ENCODE measurements at places on chromosomes 6 and 20.

DNA sequence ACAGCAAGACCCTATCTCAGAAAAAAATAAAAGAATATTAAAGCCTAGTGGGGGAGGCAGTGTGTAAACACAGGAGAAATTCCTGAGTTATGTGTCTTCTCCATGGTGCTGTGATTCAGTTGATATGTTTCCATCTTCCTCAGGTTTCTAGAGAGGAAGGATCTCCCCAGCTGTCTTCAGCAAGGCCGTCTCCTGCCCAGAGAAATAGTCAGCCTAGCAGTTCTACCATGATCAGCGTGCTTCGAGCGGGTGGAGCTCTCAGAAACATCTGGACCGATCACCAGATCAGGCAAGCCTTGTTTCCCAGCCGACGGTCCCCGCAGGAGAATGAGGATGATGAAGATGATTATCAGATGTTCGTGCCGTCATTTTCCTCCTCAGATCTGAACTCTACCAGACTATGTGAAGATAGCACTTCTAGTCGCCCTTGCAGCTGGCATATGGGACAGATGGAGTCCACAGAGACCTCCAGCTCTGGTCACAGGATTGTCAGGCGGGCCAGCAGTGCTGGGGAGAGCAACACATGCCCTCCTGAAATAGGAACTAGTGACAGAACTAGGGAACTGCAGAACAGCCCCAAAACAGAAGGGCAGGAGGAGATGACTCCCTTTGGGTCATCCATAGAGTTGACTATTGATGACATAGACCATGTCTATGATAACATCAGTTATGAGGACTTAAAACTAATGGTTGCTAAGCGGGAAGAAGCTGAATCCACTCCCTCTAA is 34.9 kb upstream of the MTHFD1L start:
- DNase-seq: no peak

DNA sequence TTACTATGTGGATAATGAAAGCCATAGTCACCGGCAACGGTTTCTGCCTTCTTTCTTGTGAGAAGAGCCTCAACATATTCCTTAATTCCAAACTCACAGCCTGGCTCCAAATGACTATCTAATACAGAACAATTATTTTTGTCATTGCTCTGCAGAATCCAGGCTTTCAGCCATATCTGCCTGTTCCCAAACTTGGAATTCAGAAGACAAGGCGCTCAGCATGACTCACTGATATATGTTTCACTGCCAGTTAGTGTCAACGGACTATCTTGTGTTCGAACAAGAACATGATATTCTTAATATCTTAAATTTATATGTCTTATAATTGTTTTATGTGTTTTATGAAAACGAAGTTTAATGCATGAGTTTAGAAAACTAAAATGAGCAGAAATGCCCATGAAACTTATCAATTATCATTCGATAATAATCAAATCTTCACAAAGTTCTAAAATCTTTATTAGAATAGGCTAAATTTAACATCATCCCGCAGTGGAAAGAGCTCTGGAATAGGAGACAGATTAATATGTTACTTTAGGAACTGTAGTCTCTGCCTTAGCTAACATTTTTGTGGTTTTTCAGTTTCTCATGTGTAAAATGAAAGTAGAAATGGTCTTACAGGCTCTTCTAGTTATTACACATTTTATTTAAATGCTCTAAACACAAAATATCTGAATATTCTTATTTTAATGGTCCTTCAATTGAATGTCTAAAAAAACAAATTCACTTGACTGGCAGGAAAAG is 669.3 kb upstream of the GJE1 start:
- no peak for DNase-seq

DNA sequence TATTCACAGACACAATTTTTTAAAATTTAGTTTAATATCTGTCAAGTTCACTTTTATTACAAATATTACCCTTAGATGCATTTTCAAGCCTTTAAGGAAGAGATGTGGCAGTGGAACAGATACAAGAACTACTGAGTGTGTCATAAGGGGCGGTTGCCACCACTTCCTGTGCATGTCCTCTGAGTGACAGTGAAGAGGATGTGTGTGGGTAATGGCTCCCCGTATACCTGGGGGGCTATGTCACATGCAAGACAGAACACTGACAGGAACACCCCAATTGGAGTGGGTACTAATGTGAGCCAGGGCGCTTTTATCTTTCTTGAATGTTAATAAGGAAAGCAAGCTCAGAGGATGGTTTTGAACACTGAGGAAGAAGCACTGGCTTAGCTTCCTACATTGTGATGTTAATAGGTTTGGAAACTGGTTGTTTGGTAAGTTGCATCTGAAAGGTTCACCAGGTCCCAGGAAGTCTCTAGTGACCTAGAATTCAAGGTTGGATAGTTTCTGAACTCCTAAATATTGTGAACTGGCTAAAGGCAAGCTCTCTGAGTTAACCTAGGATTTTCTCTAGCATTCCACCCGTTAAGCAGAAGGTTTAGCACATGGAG is 83.4 kb upstream of the ASF1A start:
- peak; percentile 74 for DNase-seq

DNA sequence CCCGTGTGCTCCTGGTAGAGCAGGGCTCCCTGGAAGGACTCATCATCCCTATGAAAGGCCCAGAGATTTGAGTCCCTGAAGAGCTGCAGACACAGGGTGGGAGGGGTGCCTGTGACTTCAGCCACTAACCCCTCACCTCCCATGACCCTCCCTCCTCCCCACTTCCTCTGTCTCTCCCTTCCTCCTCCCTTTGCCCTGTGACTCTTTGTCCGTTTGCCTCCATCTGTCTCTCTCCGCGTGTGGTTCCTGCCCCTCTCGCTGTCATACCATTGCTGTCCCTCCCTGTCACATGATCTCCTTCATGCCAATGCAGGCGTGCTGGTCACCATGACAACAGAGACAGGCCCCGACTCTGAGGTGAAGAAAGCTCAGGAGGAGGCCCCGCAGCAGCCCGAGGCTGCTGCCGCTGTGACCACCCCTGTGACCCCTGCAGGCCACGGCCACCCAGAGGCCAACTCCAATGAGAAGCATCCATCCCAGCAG is 19.0 kb downstream of the EPB41L1 start:
- no peak for DNase-seq

- DNase-seq: no peak
These were observed 120.2 kb upstream of the LOC128125822 start for GRCh38 chr6:63452125-63452524.

GRCh38 chr6:112651239-112651638 is 304.1 kb downstream of the RFPL4B start:
- DNase-seq: no peak

GRCh38 chr20:63085151-63085861 is 78.5 kb upstream of the BHLHE23 start:
- DNase-seq: no peak

DNA sequence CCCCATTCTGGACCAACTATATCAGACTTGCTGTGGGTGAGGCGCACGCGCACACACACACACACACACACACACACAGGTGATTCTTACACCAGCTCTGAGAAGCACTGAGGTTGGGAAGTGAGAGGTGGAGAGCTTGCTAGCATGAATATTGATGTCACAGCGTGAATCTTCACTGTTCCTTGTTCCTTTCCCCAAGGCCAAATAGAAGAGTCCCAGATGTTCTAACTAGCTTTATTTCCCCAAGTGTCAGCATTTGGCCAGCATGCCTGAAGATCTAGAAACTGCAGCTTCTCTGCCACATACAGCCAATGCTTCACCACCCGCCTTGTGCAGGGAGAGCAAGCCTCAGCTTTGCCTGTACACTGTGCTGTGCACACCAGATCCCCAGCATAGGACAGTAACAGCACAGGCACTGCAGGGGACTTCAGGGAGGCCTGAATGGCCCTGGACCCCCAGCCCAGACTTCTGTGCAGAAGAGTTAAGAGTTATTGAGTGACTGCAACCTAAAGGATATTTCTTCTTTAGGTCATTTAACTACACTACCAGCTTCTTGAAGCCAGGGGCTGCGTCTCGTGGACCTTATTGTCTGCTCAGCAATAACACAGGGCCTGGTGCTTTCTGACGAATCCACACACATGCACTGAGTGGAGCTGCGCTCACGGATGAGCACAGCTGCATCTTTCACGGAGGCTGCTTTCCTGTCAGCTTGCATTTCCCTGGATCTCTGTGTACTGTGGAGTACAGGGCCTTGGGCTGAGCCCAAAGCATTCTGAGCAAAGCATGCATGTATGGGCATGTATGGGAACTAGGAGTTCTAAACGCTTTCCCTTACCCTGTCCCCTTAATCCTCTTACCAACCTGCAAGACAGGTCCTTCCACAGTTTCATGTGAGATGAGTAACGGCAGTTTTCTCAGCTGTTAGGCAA is 13.9 kb upstream of the CD93 start:
- DNase-seq: no peak

- no peak for DNase-seq
These were observed 43.0 kb downstream of the FOXP4 start for GRCh38 chr6:41589223-41589622.

GRCh38 chr6:45590696-45591184 is 213.0 kb upstream of the SUPT3H start:
- no peak for DNase-seq

- no peak for DNase-seq
These were observed 165.1 kb downstream of the TINAG start for GRCh38 chr6:54473328-54473727.

DNA sequence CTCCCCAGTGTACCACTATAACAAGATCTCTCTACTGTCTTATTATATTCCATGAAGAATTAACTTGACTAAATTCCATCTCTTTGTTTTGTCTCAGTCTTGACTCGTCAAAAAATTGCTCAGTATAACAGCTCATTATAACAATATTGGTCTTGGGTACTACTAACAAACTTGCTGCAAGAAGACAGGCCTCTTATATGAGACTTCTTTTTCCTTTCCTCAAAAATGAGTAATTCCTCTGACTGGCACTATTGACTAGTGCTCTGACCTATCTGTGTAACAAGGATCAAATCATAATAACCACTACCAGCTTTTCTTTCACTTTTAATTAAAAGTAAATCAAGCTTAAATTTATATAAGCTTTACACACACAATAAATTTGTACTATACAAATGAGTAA is 91.3 kb upstream of the THEMIS start:
- DNase-seq: no peak

- peak; percentile 81 for DNase-seq
These were observed 11.5 kb upstream of the TMC2 start for GRCh38 chr20:2524709-2525506.

DNA sequence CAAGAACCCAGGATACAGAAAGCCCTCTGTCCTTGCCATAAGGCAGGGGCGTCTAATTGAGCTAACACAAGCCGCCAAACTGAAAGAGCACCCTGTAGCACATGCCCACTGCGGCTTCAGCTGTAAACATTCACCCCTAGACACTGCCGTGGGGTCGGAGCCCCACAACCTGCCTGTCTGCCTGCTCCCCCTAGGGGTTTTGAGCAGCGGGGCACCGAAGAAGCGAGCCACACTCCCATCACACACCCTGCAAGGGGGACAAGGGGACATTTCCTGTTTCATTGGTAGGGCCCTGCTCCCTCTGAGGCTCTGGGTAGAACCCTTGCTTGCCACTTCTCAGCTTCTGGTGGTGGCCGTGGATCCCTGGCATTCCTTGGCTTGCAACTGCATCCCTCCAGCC is 45.2 kb upstream of the BCLAF1 start:
- no peak for DNase-seq

GRCh38 chr6:163395122-163395830 is 19.2 kb upstream of the QKI start:
- no peak for DNase-seq

- no peak for DNase-seq
These were observed 30.8 kb upstream of the COL21A1 start for GRCh38 chr6:56278171-56278591.

DNA sequence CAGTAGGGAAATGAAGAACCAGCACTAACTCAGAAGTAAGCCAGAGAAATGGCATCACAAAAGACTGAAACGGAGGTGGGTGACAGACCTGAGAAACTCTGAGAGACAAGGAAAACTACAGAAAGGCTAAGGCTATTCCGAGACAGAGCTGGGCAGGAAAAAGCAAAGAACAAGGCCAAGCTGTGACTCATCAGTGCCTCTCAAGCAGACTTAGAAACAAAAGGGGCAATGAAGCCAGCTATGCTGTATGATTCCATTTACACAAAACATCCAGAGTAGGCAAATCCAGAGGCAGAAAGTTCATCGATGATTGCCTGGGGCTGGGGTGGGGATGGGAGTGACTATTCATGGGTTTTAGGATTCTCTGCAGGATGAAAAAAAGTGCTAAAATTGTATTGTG is 50.0 kb downstream of the SLC23A2 start:
- no peak for DNase-seq

DNA sequence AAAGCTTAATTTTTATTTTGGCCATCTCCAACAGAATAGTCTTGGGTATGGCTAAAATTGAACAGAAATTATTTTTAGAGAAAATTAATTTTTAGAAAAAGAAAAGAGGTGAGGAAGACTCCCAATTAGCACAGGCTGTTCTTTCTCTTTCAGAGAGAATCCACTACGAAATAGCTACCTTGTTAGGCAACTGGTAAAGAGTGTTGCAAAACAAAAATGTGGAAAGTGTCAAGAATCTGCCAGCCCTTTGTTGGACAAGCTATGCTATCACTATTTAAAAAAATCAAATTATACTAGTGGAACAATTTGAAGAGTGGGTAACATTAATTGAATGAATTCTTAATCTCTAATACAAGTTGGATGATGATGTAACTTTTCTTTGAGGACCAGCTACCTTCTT is 19.2 kb upstream of the ZSCAN9 start:
- DNase-seq: no peak

DNA sequence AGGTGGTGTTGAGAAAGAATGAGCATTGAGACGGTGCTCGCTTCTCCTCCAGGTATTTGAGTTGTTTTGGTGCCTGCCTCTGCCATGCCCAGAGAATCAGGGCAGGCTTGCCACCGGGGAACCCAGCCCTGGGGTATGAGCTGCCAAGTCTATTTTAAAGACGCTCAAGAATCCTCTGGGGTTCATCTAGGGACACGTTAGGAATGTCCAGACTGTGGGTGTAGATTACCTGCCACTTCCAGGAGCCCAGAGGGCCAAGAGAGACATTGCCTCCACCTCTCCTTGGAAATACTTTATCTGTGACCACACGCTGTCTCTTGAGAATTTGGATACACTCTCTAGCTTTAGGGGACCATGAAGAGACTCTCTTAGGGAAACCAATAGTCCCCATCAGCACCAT is 28.3 kb downstream of the SAYSD1 start:
- DNase-seq: no peak

GRCh38 chr6:149922642-149923326 is at the start of gene RAET1G:
Gene RAET1G (minus strand): TSS chr6:149923121. CDS start chr6:149923010, 111 bp downstream.
- DNase-seq: peak; percentile 86

DNA sequence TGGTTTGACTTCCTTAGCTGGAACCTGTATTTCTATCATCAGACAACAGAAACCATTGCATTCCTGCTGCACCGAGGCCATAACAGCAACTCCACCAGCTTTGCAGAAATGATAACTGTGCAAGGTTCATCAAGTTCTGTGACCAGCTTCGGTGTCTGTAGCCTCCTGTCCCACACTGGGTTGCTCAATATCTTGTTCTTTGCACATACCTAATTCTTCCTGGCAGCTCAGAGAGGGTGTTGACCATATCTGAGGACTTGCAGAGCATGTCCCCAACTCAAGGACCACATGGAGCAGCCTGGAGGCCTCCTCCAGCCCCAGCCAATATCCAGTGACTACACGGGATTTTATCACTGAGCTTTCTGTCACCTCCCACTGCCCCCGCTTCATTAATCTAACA is 59.3 kb upstream of the SCAF8 start:
- DNase-seq: no peak

- no peak for DNase-seq
These were observed 78.5 kb downstream of the TMEM242 start for GRCh38 chr6:157244780-157245179.

GRCh38 chr6:138719744-138720143 is 53.8 kb upstream of the CCDC28A start:
- DNase-seq: no peak

- DNase-seq: no peak
These were observed 15.6 kb downstream of the ARHGAP40 start for GRCh38 chr20:38617011-38617829.

- DNase-seq: no peak
These were observed 790 bp upstream of the E2F1 start for GRCh38 chr20:33686984-33687366.
